ENCODE measurements at places on chromosomes 4 and X.
A peak's percentile ranks its signal among the peaks of the same experiment; 100 is the strongest.

DNA sequence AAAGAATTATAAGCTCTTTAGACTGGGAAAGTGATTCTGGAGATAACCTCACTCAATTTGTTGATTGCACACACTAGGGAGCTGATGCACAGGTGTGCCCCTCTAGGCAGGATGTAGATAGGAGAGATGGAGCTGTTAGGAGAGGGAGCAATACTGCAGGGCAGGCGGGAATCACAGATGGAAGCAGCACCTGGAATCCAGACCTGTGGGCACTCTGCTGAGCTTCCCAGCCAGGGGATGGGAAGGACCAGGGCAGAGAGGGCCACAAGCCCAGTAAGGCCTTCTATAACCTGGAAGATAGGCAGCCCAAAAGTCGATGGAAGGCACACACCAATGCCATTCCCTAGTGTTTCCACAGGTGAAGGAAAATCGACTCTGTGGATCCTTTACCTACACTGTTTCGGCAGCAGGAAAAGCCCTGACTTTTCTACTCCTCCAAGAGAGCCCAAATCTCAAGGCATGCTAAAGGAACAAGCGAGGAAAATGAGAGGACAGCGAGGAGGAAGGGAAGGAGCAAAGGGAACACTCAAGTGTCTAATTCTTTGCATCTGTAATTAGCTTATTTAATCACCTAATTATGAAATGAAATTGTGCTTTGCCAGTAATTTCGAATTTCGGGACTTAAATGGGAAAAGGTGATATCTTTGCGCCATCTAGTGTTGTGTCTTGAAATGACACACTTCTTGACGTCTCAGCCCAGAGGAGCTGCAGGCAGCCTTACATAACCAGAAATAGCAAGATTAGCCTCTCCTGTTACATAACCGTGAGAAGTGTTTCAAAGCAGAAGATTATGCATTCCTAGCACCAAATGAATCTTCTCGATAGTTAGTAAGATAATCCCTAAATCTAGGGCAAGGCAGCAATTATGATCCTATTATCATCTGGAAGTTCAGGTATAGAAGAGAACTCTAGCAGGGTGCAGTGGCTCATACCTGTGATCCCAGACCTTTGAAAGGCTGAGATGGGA lies 31.0 kb upstream of the TLR3 start:
- peak; percentile 65 for DNase-seq

- DNase-seq = no peak
Measured at GRCh38 chr4:24668956-24669355, 84.6 kb upstream of the DHX15 start.

GRCh38 chr4:86664959-86665358 lies 70.8 kb downstream of the PTPN13 start:
- peak; percentile 84 for DNase-seq

DNA sequence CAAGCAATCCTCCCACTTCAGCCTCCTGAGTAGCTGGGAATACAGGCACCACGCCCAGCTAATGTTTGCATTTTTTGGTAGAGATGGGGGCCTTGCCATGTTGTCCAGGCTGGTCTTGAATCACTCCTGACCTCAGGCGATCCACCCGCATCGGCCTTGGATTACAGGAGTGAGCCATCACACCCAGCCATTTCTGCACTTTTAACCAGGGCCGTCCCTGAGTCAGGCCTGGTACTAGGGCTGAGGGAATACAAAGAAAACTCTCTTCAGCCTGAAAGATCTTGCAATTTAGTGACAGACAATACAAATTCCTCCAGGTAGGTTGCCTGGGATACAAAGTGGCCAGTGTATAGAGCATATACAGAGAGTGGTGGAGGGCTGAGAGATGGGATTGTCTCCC lies 65.8 kb downstream of the BCOR start:
- no peak for DNase-seq

GRCh38 chr4:99394896-99395295 lies 40.2 kb downstream of the ADH7 start:
- peak; percentile 38 for DNase-seq

- peak; percentile 19 for DNase-seq
Measured at GRCh38 chr4:83961575-83961974, 425.7 kb downstream of the GPAT3 start.

DNA sequence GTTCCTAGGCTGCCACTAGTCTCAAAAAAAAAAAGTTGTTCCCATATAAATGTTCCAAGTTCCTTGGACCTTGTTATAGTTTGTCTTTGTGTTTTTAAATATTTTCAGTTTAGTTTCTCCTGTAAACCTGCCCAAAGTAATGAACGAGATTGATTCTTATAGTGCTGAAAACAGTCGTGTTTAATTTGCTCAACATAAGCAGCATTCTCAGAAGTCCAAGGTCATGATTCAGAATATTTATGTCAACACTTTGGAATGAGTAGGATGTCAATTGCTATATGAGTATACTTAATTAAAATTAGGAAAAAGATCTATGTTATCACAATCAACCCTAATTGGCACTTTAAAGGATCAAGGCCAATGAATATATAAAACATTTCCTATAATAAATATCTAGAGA lies 510.9 kb downstream of the PPP4R3C start:
- no peak for DNase-seq

DNA sequence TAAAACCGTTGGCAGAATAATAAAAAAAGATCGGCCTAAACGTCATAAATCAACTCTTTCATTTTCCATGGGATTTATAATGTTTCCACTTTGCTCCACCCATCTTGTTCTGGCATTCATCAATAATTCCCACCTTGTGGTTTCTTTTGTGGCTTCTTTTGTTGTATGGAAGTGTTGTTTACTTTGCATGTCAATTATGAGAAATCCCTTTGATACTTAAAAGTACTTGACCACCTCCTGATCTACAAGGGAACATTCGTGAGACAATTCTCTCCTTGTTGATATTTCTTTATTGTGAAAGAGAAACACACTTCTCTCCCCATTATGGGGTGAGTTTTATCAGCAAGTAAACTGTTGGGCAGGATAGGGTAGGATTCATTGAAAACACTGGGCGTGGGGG lies 2.8 kb downstream of the AMELX start:
- no peak for DNase-seq

GRCh38 chrX:150310881-150311280 lies 52.2 kb upstream of the MAMLD1 start:
- no peak for DNase-seq

DNA sequence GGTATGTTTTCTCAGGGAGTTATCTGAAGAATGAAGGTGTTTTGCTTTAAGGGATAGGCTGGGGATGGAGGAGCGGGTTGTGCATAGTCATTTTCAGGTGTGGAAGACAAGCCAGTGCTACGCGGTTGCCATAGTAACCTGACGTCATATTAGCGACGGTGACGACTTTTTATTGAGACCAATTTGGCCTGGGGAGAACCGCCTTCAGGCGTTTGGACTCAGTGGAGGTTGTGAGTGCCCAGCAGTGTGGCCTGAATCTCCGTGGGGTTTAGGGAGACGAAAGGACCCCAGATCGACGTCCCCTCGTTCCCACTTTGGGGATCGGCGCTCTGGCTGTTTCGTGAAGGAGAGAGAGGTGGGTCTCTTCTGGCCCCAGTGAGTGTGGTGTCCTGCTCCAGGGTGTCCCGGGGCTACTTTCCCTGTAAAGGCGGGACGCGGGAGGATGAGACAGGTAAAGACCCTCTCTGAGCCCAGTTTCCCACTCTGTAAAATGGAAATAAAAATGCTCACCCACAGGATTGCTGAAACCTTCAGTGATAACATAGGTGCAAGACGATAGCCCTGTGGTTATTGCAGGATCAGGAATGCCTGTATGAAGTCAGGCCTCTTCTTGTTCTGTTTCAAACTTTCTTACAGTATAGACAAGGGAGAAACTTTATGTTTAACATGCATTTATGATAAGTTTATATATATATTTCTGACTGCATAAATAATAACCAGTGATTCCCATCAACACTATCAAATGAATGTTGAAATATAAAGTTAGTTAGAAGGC lies 48.6 kb downstream of the GPRASP3 start:
- peak; percentile 86 for DNase-seq

- no peak for DNase-seq
Measured at GRCh38 chr4:102878901-102879300, 10.1 kb downstream of the CISD2 start.

DNA sequence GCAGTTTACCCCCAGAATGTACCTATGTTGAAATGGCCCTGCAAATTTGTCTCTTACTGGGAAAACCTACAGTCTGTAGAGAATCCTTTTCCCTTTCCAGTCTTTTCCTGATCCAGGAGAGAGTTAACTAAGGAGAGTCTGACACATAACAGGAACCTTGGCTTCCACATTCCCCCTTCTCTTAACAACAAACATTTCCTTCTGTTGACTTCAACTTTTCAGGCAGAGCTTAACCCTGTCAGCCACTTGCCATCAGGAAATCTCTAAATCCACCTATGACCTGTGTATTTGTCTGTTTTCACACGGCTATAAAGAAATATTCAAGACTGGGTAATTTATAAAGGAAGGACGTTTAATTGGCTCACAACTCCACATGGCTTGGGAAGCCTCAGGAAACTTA lies 45.6 kb upstream of the GPR78 start:
- DNase-seq = no peak

DNA sequence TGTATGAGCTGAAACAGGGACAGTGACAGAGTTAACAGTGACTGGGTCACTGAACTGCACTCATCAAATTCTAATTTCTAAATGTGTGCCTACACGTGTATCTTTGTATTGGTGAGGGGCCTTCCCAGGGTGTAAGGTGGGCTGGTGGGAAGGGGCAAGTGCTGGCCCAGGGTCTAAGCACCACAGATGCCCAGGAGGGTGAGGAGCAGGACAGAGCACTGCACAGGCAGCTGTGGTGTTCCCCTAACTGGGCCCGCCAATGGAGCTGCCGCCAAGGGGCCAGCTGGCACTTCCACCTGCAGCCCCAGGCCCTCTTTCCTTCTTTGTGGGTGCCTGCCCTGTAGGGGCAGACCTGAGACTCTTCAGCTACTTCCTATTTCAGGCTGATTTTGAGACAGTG lies 349.9 kb downstream of the ARHGAP10 start:
- DNase-seq = no peak

DNA sequence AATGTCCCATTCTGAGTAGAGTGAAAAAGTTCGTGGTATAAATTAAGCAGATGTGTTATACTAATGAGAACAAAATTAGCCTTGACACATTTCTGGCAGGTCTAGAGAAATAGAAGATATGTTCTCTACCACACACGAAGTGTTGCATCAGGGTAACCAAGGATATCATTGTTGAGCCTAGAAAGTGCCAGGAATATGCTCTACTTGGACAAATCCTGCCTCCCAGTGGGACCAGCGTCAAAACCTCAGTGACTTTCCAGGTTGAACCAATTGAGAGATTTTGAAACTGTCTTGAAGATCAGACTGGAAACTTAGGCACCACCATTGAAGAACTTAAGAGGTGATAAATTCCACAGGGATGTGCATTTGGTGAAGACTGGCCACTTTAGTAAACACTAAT lies 115.9 kb downstream of the HPGD start:
- DNase-seq = peak; percentile 17

DNA sequence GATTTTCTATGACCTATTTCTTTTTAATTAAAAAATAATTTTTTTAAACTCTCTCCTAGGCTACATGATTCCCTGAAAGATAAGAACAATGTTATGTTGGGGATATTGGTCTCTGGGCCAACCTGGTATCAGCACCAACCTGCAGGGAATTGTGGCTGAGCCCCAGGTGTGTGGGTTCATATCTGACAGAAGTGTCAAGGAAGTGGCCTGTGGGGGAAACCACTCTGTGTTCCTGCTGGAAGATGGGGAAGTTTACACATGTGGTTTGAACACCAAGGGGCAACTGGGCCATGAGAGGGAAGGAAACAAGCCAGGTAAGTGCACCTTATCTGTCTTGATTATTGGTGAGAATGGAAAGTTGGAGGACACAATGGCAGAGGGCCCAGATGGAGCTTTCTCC lies 13.5 kb downstream of the HERC3 start:
- no peak for DNase-seq

DNA sequence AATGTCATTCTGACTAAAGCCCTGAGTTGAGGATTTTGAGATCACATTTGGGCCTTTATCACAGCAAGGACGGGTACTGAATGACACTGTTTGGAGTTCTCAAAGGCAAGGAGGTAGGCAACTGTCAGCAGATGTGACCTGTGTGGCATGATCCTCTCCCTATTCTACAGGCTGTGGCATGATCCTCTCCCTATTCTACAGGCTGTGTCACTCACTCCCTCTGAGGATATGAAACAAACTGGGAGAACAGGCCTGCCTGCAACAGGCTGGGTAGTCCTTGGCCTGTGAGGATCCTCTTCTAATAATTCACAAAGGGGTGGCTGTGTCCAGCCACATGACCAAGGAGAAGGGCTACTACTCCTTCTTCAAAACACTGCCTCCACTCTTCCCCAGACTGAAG lies 14.9 kb upstream of the TCEANC start:
- no peak for DNase-seq

DNA sequence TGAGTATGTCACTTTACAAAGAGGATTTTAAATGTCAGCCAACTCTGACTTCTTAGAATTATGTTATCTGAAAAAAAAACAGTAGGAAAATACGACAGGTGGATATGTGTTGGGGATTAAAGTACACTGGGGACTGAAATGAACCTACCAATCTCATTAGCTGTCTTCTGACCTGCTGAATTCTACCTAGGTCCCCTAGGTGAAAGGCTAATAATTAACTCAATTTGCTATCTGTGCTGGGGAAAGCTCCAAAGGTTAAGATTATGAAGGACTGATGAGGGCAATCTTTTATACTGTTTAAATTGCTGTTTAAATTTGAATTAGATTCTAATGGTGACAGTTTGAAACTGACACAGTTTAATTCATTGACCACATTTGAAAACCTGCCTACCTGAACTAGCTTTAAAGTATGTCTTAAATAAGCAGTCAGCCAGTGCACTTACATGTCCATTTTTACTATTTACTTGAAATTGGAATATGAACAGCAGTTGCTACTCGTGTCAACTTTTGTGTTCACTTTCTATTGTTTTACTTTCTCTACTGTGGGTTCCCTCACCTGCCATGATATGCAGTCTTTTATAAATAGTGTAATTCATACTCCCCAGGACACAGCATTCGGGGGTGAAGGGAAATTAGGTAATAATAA lies 977.3 kb downstream of the C4orf33 start:
- DNase-seq = no peak

DNA sequence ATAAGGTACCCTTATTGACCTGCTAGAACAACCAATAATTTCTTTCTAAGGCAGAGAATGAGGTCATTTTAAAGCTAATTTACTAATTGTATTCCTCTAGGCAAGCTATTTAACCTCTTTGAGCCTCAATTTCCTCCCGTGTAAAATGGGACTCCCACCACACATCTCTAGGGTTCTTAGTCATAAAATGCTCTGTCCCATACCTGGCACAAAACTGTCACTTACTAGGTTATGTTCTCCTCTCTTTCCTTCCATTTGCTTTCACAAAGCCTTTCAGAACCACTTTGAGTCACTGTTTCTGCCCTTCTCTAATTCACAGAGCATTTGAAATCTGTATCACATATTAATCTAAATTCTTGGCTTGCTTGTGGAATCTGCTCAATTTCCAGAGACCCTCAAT lies 2.4 kb upstream of the GPR82 start:
- DNase-seq = no peak

GRCh38 chrX:24693453-24694202 lies at the start of gene POLA1:
Gene POLA1, plus strand, starts transcription at chrX:24693918. Its CDS starts 44 bp downstream, at chrX:24693962.
- DNase-seq = peak; percentile 95
